ENCODE measurements at places on chromosomes 7 and 10.

DNA sequence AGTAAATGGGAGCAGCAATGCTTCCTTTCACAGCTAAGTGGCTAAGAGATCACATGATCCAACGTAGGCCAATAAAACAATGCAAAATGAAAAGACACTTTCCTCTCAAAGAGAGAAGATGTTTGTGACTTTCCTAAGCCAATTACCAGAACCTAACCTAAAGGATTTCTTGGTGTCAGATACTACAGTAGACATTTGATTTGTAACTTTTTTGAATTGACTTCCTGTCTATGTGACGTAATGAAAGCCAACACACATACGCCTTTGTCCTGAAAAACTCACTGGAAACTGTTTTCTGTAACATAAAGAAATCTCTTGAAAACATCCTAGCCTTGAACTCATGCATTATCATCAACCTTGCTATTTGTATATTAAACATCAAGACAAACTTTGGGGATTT, 417.1 kb downstream of the GPAM start:
- DNase-seq, result no peak

- peak; percentile 51 for DNase-seq
These were observed 81.2 kb upstream of the UCN3 start for GRCh38 chr10:5283305-5284158.

- no peak for DNase-seq
These were observed 462.5 kb downstream of the PTPRN2 start for GRCh38 chr7:158125091-158125490.

- no peak for DNase-seq
These were observed 14.2 kb downstream of the ADRB1 start for GRCh38 chr10:114057855-114058254.

GRCh38 chr10:71482620-71483019, 85.9 kb downstream of the CDH23 start:
- DNase-seq, result no peak

- DNase-seq, result no peak
These were observed 225.8 kb downstream of the ELFN1 start for GRCh38 chr7:1895664-1896515.

- no peak for DNase-seq
These were observed 1285.2 kb downstream of the GATA3 start for GRCh38 chr10:9339716-9340115.

- no peak for DNase-seq
These were observed 181.1 kb downstream of the HERPUD2 start for GRCh38 chr7:35513828-35514227.

- no peak for DNase-seq
These were observed 85.4 kb upstream of the SLC13A1 start for GRCh38 chr7:123285076-123285700.

- DNase-seq, result no peak
These were observed 52.0 kb downstream of the GRB10 start for GRCh38 chr7:50730446-50731400.

DNA sequence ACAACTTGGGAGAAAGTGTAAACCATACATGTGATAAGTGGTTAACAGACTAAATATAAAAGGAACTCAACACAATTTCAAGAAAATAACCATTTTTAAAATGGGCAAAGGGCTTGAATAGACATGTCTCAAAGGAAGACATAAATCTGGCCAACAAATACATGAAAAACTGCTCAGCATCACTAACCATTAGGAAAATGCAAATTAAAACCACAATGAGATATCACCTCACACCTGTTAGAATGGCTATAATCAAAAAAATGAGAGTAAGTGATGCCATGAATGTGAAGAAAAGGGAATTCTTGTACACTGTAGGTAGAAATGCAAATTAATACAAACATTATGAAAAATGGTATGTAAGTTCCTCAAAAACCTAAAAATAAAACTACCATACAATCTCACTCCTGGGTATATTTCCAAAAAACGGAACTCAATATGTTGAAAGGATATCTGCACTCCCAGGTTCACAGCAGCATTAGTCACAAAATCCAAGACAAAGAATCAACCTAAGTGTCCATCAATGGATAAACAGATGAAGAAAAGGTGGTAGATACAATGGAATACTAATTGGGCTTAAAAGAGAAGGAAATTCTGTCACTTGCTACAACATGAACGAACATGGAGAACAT, 5.6 kb downstream of the SNX13 start:
- no peak for DNase-seq

- no peak for DNase-seq
These were observed 68.9 kb downstream of the ARID5B start for GRCh38 chr10:61970182-61971002.

- no peak for DNase-seq
These were observed 110.3 kb upstream of the SP8 start for GRCh38 chr7:20896996-20897395.

GRCh38 chr10:122323941-122324675, 50.4 kb upstream of the PLEKHA1 start:
- DNase-seq, result no peak

DNA sequence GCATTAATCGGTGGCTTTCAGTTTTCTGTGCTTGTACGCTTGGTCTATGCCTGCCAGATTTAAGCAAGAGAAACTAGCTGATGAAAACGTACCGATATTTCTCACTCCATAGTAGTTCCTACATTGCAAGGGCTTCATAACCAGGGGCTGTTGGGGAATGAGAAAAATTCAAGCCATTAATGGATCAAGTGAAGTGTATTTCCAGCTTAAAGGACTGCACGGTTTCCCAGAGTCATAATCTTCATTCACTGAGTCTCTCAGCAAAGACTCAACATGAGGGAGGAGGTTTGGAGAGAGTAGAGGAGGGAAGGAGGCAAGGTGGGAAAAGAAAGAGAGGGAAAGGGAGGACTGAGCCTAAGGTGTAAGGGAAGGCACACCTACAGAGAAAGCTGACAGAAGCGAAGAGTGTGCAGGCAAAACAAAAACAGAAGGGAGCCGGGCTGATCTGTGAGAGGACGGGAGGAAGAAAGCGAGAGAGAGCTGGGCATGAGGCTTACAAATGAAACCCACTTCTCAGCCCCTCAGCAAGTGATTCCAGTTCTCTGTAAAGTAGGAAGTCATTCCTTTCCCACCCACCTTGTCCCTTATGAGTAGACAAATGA, 625 bp downstream of the GIMAP2 start:
- no peak for DNase-seq

DNA sequence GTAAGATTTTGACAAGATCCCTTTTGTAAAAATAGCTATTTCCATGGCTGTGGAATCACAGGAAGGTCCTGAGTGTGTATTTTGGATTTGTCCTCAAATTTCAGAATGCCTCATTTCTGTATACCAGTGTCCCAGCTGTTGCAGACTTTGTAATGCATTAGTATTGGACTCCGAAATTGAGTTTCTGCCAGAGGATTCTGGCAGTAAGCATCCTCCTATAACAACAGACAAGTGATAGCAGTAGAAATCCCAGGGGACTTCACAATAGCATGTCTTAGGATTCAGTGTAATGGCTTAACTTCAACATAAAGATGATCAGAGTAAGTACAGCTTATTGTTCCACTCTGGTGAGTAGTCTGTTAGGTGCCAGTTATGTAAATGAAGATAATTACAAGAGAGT, 104.6 kb downstream of the FOXP2 start:
- DNase-seq, result no peak

GRCh38 chr10:5663692-5664427, 2.5 kb downstream of the ASB13 start:
- no peak for DNase-seq

GRCh38 chr10:102696736-102697135, 17.5 kb downstream of the ARL3 start:
- no peak for DNase-seq

DNA sequence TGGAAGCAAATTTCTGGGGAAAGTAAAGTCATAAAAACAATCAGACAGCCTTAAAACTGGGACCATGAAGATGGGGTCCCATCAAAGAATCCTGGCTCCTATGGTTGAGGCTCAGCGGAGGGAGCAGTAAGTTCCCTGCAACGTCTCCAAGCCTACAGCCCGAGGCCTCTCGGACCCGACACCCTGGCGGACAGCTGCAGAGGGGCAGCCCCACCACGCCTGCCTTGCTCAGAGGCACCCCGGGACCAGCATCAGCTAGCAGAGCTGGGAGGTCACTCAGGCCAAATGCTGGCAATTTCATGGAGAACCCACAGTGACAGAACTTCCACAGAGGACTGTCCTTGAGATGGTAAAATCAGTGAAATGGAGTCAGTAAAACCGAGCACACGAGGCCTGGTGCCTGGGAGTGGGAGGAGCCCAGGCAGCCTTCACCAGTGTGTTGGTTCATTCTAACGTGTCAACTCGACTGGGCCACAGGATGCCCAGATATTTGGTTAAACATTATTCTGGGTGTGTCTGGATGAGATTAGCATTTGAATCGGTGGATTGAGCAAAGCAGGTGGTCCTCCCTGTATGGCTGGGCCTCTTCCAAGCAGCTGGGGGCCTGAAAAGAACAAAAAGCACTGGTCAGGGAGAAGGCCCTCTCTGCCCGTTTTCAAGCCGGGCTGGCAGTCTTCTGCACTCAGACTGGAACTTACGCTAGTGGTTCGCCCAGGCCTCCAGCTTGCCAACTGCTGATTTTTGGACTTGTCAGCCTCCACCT, 96.2 kb upstream of the INSIG1 start:
- DNase-seq, result peak; percentile 20

DNA sequence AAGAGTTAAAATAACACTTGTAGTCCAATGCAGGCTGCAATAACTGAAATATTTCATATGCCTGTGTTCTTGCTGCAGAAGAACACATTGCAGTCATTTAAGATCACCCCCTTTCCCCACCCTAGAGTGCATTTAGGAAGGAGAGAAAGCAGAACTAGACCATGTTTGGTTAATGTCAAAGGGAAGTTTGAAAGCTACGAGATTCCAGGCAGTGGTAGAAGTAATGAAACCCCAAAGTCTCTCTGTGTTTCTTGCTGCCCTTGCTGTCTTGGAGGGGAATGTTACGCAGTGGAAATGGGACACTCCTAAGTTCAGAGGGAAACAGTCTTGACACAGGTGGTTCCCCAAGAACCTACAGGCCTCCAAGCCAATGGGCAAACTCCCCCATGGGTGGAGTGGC, 242.9 kb downstream of the PTEN start:
- no peak for DNase-seq

- no peak for DNase-seq
These were observed 102.1 kb downstream of the CXCL12 start for GRCh38 chr10:44282626-44283300.

GRCh38 chr10:47317251-47317650, 5.0 kb upstream of the GDF2 start:
- no peak for DNase-seq

DNA sequence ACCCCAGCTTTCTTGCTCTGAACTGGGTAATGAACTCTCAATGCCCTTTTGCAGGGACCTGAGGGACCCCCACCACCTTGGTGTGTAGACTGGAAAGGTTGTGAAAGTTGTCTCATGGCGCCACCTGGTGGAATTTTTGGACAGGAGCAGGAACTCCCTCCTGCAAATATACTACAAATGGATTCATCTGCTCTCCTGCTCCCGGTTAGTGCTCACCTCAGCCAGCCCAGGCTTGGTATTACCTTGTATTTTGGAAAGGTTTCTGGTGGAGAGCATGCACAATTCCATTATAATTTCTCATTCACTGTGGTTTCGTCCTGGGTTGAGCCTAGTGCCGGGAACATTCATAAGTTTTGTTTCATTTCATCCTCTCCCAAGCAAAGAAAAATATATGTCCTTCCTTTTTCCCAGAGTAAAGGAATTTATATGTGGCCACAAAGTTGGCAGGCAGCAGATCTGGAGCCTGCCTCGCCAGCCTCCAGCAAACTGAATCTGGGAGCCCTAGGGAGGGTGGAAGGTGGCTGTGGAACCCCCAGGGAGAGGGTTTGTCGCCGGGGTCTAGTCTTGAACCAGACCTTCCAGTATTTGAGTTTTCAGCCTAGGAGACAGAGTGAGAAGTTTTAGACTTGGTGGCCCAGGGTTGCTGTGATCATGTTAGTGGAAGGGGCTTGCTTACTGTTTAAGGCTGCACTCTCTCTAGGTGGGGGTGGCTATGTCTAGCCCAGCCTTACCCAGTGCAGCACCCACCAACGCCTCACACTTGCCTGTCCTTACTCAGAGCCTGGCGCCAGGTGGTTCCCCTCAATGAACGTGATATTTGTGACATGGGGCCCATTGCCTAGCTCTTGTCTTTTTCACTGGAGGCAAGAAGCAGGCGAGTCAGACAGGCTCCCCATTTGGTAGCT, 9.5 kb downstream of the FAM241B start:
- DNase-seq, result peak; percentile 69

DNA sequence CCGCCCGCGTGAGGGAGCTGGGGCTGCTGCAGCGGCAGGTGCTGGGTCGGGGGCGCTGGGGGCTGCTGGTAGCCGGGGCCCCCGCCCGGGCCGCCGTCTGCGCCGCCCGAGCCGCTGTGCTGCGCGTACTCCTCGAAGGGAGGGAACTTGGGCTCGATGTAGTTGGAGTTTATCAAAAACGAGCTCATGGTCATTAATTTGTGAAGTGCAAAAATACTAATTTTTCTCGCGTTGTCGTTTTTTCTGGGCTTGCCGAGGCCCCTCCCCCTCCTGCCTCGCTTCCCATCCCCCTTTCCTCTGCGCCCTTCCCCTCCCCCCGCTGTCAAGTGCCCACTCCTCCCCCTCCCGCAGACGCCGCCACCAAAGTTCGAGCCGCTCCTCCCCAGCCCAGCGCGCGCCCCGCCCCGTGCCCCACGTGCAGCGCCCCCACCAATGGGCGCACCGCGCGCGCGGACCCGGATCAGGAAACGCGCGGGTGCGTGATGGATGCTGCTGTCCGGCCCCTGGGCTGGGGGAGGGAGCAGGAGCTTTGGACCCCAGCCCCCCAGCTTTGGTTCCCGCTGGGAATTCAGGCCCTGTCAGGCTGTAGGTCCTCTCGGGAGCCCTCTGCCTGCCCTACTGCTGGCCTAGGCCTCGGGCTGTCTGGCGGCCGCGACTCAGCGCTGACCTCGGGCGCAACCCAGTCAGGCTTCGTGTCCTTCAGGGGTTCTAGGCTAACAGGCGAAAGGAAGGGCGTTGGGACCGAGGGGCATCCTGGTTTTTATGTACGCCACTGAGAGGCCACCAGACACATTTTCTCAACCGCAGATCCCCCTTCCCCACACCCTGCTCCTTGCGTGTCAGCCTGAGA, at the start of gene HOXA4:
TSS of gene HOXA4 (minus strand) at position 218 of the 850 bp plus-strand sequence. CDS start at position 194, 24 bp downstream.
- peak; percentile 95 for DNase-seq

- no peak for DNase-seq
These were observed 33.7 kb downstream of the GRK5 start for GRCh38 chr10:119241066-119241465.

DNA sequence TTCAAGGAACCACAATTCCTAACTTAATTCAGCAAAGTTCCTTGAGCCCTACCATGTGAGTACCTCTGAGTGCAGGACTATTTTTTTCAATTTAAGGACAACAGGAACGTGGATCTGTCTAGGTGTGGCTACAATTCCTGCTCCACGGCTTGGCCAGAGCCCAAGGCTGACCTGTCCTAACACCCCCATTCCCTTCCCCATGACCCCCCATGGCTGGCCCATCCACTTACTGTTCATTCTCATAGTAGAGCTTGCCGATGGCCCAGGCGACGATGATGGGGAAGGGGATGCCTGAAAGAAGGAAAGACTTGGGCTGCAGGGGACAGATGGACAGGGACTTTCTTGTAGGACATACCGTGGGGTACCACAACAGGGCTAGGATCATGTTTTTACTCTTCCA, 20.3 kb downstream of the CRHR2 start:
- no peak for DNase-seq
